ENCODE measurements at places on chromosomes 11 and 22.

DNA sequence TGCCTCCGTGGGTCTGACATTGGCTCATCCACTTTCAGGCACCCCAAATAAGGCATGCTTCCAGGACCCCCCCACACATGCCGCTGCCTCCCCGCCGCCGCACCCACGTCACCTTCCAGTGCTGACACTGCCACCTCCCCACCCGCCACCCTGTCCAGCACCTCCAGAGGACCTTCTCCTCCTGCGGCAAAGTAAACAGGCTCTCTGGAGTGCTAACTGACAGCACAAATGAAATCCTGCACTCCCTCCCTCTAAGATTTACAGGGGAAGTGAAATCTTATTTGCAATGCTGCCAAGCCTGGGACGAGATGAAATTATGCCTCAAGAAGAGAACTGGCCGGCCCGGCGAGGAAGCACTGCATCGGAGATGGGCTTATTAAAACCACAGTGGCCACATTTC is 35.3 kb downstream of the MACROD1 start:
- no peak for DNase-seq

DNA sequence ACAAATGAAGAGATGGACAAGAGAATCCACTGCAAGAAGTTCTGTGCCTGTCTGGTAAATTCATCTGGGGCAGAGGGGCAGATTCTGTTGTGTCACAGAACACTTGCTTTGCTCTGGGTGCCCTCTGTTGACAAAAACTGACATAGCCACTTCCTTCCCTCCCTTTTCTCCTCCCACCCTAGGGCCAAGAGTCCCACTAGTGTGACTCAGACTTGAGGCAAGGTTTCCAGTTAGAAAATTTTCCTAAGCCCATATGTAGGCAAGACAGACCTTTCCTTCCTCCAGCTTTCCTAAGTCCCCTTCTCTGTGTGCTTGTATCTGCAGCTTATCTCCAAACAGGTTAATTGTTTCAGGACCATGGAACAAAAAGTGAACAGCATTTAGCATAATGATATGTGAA is 106.8 kb downstream of the RBFOX2 start:
- DNase-seq, result no peak

- DNase-seq, result no peak
These were observed 3.7 kb upstream of the CST6 start for GRCh38 chr11:66008095-66008467.

DNA sequence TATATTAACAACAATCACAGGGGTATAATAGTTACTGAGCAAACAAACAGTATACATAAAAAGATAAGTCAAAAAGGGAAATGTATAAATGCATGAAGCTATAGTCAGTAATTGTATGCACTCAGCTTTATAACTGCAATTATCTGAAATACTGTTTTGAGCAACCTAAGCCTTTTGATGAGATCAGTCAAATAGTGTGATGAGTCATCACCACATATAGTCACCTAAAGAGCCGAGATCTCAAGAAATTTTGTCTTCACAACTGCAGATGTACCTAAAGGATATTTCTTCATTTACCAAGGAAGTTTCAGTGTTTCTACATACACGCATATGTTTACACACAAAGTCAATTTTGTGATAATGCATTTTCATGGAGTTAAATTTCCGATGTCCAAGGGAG is 5.4 kb upstream of the OR51A2 start:
- no peak for DNase-seq

DNA sequence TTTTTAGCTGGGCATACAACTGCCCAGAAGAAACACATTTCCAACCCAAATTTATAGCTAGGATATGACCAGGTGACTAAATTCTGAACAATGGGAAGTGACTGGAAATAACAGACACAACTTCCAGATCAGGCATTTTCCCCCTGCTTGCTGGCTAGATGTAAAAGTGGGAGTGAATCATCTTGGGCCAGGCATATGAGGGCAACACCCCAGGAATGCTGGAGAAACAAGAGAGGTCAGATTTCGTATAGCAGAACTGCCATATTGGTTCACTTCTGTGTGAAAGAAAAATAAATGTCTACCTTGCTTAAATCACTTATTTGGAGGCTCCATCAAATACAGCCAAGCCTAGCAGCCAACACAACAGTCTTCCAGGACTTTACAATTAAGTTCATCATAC is 7.4 kb downstream of the ATL3 start:
- no peak for DNase-seq

DNA sequence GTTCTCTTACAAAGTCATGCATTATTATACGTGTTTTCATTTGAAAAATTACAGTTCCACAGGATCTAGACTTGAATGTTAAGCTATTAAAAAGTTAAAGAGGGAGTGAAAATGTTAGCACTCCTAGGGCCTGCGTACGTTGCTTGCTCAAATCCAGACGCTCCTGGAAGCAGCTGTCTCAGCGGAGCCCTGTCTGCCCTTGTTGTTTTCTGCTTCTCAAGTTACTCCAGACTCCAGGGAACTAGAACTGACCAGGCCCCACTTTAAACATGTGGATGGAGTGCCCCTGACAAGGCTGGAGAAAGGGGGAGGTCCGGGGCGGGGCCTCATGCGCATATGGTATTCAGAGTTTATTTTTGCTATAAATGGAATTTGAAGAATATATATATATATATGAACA is 9.6 kb downstream of the PARVB start:
- DNase-seq, result no peak

- DNase-seq, result no peak
These were observed 1057.2 kb downstream of the NTM start for GRCh38 chr11:132427611-132428010.

- DNase-seq, result no peak
These were observed 33.4 kb downstream of the ARFGAP2 start for GRCh38 chr11:47143322-47143721.

- no peak for DNase-seq
These were observed 68.7 kb upstream of the NECTIN1 start for GRCh38 chr11:119797736-119798135.

DNA sequence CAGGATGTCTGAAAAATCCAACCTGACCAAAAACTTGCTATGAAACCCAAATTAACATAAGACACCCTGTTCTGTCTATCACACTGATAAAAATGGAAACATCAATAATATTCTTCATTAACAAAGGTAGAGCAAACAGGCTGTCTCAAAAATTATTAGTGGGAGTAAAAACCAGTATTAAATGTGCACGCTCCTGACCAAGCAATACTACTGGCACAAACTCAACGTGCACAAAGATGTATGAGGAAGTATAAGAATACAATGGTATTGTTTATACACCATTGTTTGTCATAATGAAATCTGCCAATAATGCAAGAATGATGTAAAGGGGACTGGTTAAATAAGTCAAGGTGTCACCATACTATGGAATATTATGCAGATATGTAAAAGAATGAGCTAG is 288.5 kb downstream of the MN1 start:
- no peak for DNase-seq

GRCh38 chr22:22376352-22376706 is 131.7 kb downstream of the VPREB1 start:
- DNase-seq, result no peak

DNA sequence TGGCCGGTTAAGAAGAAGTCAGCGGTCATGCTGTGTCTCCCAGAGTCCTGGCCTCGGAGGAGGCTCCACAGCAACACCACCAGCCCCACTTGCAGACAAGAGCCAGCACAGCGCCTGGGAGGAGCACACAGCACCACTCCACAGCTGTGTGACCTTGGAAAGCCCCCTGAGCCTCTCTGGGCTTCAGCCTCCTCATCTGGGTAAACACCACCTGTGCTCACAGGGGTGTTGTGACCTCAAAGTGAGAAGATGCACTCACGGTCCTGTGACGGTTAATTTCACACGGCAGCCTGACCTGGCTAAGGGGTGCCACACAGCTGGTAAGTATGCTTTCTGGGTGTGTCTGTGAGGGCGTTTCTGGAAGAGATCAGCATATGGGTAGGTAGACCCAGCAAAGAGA is 54.7 kb downstream of the PHF21B start:
- DNase-seq, result no peak
